Stimulated activated CD8-positive, alpha-beta memory T cell treated with anti-CD3 and anti-CD28 coated beads, Interleukin-4, amount 100 ng/mL, for 1 hour (primary cell): ENCODE measurements at places on chromosomes 7 and 10.

DNA sequence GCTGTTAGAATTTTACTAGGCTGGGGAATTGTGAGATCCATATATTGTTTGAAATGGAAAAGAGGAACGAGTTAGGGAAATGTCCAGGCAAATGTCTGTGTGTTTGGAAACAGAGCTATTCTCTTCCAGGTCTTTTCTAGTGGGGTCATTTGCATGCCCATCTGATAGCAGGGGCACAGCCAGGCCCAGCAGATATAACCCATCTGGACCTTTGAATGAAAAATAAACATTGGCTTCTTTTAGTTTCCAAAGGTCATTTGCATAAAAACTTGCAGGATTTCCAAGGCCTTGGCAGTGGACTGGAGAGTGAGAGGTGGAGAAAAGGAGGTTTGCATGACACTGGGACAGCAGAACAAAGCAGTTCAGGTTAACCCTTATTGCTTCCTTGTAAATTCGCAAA, 188.0 kb upstream of the GPR26 start:
- no peak for DNase-seq

- DNase-seq: no peak
Observed at GRCh38 chr10:48745662-48746245, 61.1 kb downstream of the WDFY4 start.

- DNase-seq: no peak
Observed at GRCh38 chr10:16234916-16235315, 201.9 kb upstream of the PTER start.

DNA sequence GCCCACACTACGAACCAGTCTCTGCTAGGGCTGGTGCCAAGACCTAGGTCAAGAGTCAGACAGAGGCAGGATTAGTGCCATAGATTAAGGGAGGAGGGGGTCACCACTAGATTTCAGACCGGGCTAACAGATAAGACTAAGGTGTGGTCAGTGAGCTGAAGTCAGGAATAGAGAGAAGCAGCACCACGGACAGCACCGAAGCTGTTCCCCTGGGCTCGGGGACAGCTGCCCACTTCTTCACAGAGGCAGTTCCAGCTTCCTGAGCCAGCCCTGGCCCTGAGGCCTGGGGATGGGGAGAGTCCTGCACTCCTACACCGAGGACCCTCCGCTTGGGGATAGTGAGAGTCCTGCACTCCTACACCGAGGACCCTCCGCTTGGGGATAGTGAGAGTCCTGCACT, 11.2 kb upstream of the JAKMIP3 start:
- no peak for DNase-seq

DNA sequence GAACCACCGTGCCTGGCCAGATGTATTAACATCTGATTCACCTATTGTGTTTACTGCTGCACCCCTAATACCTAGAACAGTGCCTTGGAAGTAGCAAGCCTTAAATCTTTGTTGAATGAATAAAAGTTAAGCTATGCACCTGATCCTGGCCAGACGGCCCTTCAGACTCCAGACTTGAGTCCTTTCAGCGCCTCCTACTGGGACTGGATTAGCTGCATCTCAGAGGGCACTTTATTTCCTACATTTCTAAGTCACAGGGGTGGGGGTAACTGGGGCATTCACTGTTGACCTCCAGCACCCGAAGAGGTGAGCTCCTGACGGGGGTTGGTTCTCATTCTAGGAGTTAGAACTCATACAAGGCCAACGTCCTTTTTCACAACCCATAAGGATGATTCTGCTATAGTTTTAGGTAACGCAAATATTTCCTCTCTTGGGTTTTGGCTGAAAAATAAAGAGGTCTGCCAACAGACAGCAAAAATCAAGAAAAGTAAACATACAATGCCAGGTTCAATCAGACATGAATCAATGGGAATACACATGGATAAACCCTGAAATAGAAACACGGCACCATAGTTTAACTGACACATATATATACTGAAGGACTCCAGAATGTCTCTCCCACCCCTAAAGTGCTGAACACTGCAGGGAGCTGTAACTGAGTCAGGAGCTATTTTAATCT, 48.0 kb upstream of the DLG5 start:
- DNase-seq: no peak

DNA sequence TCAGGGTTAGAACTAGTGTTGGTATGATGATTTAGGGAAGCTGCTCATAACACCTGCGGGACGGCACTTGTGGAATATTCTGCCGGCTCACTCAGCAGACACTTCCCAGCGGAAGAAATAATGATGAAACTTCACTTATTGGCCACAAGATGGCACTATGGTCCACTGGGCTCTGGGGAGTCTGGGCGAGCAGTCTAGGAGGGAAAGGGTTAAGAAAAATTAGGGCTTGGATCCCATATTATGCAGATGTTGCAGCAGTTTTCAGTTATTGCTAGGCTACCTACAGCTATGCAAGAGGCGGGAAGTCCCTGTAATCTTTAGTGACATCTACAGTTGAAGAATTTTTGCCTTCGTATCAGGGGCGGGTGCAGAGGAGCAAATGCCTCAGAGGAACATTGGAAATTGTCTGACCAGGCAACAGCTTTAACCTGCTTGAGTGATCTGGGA, 238.7 kb upstream of the PRSS58 start:
- no peak for DNase-seq

GRCh38 chr10:79159785-79160184, 91.0 kb downstream of the ZMIZ1 start:
- no peak for DNase-seq

- DNase-seq: no peak
Observed at GRCh38 chr7:129401228-129401966, 32.8 kb upstream of the STRIP2 start.

DNA sequence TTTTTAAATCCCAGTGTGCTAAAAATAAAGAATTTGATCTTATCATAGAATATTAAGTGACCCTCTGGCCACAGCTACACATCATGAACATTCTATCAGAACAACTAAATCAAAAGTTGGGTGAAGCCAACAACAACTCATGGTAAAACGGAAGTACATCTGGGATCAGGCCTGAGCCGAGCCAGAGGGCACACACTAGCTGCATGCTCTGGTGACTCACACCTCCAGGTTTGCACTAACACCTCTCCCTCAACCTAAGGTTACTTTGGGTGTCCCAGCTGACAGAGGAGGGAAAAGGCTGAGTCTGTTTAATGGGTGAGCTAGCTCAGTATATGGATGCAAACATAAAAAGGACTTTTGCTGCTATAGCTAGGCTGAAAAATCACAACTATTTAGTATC, 281.6 kb downstream of the HGF start:
- no peak for DNase-seq

GRCh38 chr10:126905776-126906703, 812 bp downstream of the DOCK1 start:
- no peak for DNase-seq

DNA sequence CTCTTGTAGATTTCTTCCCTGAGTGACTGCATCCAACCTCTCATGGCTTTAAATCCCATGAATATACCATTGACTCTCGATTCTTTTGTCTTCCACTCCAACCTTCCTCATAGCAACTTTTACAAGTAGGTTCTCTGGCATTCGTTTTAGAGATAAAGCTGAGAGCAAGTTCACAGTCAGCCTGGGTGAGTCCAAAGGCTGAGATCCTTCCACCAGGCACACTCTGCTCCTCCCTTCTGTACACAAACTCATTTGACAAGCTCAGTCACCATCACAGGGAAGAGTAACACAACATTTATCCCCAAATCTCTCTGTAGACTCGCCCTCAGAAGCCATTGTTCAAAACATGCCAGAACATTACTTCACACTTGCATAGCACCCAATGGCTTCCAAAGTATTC, 10.9 kb downstream of the CTTNBP2 start:
- DNase-seq: no peak

- DNase-seq: no peak
Observed at GRCh38 chr7:49631071-49631815, 142.2 kb upstream of the VWC2 start.

DNA sequence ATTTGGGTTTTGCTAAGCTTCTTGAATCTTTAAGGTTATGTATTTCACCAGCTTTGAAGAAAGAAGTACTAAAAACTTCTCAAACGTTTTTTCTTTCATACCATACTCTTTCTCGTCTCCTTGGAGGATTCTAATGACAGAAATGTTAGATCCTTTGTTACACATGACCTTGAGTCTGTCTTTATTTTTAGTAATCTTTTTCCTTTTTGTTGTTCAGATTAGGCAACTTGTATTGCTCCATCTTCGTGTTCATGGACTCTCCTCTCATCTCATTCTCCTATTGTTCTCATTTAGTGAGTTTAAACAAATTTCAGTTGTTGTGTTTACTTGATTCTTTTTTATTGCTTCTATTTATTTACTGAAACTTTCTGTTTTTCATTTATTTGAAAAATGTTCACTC, 73.7 kb downstream of the WDFY4 start:
- DNase-seq: no peak

DNA sequence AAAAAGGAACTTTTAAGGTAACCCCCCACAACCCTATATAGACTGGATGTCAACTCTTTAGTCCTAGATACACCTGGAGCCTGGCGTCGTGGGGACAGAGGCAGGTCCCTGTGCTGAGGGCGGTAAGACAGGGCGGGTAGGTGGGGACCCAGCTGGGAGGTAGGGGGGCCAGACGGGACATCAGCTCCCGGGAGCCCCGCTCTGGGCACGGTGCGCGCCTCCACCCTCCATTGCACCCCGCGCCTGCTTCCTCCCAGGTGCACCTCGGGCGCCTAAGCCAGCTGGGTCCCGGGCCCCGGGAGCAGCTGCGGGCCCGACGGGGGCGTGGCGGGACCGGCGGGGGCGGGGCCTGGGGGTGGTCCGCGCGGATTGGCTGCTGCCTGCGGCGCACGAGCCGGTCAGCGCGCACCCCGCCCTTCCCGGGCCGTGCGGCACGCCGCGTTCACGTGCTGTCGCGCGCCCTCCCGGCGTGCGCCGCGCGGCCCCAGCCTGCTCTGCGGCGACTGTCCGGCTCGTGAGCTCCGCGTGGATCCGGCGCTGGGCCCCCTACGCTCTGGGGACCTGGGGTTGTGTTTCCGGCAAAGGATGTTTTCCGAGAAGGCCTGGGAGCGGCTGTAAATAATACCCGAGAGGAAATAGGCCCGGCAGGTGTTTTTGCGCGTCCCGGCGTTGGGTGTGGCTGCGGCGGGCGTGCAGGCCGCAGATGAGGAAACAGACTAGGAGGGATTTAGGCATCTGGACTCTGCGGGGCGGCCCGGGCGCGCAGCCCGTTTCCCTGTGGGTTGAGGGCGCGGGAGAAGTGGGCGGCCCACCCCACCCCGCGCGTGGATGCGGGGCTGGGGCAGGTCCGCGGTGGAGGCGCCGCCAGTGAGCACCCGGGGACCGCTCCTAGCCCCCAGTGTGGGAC, 39.1 kb upstream of the PFKFB3 start:
- DNase-seq: peak; percentile 80

GRCh38 chr7:14761510-14762296, 140.8 kb downstream of the DGKB start:
- no peak for DNase-seq

GRCh38 chr10:69515699-69516259, 57.4 kb downstream of the NEUROG3 start:
- DNase-seq: peak; percentile 52

DNA sequence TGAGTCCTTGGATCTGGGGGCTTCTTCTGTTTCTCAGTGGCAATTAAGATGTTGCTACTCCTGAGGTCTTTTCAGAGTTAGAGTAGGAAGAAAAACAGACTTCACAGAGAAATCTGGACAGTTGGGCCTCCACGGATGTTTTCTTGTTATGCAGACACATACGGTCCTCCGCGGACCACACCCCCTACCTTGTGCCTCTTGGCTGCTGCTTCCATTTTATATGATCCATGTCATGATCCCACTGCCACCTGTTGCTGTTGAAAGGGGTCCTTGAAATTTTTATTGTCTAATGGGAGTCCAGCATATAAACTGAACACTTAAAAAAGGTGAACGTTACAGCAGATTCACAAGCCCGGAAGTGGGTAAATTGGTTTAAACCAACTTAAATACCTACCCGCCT, 8.3 kb downstream of the CELF2 start:
- DNase-seq: no peak
